ENCODE measurements at places on chromosomes 11 and 22.

DNA sequence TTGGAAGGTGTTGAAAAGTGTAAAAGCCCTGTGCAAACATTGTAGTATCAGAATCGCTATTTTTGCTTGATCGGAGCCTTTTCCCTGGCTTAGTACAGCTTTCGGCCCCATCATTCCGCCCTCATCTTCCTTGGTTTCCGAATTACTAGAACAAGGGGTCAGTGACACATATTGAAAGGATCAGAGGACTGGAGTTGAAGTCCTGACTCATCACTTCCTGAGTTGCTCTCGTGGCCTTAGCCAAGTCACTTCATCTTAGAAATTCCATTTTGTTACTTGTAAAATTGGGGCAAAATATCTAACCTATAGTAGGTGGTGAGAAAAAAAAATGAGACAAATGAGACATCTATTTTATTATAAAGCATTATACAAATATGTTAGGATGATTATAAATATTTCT lies 375.0 kb downstream of the NTM start:
- DNase-seq, result no peak

DNA sequence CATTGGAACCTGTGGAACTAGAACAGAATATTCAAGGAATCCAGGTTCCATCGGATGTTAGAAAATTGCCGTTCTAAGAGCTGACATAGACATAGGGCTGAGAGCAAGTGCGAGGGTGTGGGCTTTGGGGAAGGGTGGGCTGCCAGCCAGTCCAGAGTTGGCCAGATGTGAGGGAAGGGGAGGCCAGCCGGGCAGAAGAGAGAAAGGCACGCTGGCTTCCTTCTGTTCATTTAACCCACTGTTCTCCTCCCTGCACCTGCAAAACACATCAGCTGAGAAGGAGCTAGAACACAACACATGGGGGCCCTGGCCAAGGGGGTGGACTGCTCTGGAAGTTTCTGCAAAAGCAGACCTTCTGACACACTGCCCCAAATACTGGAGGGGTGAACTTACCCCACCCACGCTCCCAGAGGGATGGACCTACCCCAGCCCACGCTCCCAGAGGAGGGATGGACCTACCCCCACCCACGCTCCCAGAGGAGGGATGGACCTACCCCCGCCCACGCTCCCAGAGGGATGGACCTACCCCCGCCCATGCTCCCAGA lies 98.0 kb downstream of the SHANK2 start:
- DNase-seq, result no peak

DNA sequence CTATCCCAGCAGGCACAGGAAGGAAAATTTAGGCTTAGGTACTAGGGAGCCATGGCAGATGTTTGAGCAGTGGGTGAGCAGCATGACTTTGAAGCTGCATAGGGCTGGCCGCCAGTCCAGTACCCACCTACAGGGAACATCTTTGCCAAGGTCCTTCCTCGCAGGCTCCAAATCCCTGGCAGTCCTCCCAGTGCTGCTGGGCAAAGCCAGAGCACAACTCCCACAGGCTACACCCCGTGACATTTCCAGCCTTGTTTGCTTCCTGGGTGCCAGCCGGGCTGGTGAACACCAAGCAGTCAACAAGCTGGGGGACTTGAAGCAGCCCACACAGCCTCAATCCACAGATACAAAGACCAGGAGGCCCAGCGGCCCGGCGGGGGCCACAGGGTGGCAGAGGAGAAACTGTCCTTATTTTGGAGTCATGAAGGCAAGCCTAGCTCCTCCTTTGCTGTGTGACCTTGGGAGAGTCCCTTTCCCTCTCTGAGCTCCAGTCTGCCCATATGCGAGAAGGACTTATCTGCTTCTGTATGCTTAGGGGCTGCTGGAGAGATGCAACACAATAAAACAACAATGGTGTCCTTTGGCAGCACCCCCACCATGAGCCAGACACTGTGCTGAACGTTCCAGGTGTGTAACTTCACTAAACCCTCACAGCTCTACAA lies 28.0 kb downstream of the TPST2 start:
- DNase-seq, result no peak

DNA sequence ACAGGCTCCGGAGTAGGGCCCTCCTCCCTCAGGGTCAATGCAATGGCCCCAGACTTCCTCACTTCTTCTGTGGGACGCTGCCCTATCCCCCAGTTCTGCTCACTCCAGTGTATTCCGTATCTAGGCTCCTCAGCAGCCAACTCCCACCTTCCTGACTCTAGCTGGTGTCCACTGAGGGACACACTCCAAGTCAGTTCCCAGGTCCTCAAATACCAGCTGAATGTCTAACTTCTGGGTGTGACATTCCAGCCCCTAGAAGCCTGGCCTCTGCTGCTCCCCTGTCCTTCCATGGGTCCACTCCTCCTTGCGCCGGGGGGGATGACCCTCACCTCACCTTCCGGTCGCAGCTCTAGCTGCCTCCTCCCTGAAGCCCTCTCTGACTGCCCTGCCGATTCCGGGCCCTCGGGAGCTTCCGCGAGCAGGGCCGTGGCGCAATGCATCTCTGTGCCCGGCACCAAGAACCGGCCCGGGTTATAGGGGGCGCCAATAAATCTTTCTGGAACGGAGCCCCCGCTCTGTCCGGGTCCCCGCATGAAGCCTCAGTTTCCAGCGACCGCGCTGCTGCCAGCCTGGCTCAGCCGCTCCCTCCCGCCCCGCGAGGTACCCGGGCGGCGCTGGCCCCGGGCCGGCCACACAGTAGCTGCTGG lies 15.4 kb downstream of the BAD start:
- no peak for DNase-seq

DNA sequence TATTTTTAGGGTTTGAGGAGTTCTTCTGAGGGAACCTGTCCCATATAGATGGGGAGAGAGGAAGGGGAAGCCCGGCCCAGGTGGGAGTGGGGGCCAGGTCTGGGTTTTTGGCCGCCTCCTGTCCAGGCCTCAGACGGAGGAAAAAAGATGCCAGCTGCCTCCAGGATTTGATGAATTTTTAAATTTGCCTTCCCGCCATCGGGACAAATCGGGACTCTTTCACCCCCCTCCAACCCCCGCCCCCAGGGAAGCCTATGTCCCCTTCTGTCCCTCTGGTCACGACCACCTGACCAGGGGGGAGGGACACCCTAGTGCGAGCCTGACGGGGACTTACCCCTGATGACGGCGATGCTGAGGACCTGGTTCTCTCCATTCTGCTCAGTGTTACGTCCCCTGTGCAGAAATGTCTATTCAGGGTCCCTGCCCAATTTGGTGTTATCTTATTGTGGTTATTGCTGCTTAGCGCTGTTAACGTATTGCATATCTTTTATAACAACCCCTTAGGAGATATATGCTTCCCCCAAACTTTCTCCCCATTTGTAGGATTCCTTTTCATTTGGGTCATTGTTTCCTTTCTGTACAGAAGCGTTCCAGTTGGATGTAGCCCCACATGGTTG lies 115.9 kb upstream of the GRK3 start:
- peak; percentile 9 for DNase-seq

DNA sequence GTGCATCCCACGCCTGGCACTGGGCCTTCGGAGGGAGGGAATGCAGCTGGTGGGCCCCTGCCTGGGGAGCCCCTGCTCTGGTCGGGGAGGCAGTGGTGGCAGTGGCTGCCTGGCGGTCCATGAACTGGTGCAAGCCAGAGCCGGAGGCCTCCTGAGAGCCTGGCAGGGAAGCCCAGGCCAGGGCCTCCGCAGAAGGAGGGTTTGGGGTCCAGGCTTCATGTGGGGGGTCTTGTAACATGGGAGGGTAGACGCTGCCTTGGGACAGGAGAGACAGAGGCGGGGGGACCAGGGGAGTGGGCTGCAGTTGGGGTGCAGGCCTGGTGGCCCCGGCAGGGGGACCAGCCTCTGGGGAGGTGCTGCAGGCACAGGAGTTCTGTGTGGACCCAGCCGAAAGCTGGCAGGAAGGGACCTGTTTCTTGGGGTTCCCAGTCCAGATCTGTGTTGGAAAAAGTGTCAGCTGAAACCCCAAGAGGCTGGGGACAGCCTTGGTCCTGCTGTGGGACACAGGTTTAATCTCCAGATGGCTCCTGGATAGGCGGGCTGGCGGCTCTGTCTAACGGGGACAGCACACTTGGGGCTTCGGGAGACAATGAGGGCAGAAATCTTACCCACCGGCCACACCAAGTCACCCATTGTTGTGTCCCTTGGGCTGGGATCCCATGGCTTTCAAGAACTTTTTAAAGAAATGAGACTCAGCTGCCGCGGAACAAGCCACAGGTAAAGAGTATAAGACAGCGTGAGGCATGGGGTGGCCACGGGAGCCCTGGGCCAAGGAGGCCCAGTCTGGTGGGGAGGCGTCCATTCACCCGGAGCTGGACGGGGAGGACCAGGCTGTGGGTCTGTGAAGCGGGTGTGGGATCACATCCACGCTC lies 73.5 kb downstream of the KCNQ1 start:
- DNase-seq, result no peak

GRCh38 chr11:24078018-24078417 lies 418.8 kb upstream of the LUZP2 start:
- DNase-seq, result no peak

DNA sequence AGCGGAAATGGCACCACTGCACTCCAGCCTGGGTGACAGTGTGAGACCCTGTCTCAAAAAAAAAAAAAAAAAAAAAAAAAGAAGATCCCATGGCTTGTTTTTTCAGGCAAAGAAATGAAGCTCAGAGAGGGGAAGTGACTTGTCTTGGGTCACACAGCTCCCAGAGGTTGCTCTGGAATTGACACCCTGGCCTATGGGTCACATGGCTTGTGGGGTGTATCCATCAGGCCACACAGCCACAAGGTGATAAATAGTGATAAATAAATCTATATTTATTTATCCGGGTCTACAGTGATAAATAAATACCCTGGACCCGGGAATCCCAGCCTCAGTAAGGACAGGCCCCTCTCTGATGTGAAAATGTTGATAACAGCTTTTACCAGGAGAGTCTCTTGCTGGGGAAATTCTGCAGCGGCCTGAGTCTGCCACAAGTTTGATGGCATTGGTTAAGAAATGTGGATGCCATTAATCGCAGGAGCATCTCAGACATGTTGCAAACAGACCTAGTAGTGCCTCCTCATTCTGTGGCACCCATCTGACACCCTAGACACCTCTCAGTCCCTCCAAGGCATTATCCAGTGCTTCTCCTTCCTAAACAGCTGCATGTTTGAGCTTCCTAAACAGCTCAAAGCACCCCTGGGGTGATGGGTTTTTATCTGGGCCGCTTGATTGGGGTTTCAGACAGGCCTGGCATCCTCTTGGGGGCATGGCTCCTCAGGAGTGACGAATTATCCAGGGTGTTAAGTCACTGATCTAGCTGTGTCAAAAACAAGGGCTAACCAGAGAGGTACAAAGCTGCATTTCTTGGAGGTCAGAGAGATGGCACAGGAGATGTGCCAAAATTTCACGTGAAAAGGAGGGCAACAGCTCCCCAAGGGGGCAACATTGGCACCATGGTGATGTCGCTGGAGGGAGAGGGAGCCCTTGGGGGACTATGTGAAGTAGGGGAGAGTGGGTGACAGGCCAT lies 1.9 kb upstream of the EMID1 start:
- DNase-seq, result no peak

- no peak for DNase-seq
These were observed 3.6 kb downstream of the PATZ1 start for GRCh38 chr22:31342389-31343140.

GRCh38 chr11:12042215-12042676 lies 33.8 kb upstream of the DKK3 start:
- DNase-seq, result no peak

DNA sequence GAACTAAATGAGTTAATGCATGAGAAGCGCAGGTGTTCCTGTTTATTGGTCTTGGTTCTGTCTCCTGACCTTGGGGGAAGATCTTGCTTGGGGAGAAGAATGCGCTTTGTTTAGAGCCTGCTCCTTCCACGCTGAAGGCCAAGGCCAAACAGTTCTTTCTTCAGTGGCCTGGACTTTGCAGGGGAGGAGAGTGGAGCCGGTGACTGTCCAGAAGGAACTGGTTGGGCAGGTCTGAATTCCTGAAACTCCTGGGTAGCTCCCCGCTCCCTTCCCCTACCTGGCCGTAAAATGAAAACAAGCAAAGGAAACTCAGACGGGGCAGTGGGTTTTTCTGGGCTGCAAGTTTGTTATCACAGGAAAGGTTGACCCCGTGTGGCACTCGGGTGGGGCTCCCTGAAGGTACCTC lies 3.6 kb downstream of the ARHGAP8 start:
- no peak for DNase-seq

GRCh38 chr11:77063407-77063806 lies 3.4 kb upstream of the CAPN5 start:
- no peak for DNase-seq

- DNase-seq, result no peak
These were observed 188.4 kb upstream of the NAV2 start for GRCh38 chr11:19524171-19524671.

- DNase-seq, result no peak
These were observed 562 bp downstream of the ZBED4 start for GRCh38 chr22:49853981-49854831.

GRCh38 chr11:13279487-13279834 lies 1.9 kb downstream of the BMAL1 start:
- DNase-seq, result no peak

DNA sequence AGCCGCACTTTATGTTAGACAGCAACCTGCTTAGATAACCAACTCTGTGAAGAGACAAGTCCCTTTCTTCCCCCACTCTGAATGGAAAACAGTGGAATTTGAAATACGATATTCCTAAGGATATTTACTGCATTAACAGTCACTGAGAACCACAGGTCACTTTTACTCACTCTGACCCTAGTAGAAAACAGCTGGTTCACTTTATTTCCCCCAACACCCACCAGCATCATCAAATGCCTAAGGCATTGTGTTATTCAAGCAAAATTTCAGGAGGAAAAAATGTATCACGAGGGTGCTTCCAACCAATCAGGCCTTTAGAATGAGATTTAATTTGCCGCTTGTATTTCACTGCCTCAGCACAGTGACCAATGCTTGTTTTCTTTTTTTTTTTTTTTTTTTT lies 1134.1 kb upstream of the CCDC90B start:
- no peak for DNase-seq

- DNase-seq, result peak; percentile 63
These were observed 187.6 kb downstream of the TENM4 start for GRCh38 chr11:79253280-79253679.

- no peak for DNase-seq
These were observed 65.5 kb downstream of the ME3 start for GRCh38 chr11:86606836-86607481.

DNA sequence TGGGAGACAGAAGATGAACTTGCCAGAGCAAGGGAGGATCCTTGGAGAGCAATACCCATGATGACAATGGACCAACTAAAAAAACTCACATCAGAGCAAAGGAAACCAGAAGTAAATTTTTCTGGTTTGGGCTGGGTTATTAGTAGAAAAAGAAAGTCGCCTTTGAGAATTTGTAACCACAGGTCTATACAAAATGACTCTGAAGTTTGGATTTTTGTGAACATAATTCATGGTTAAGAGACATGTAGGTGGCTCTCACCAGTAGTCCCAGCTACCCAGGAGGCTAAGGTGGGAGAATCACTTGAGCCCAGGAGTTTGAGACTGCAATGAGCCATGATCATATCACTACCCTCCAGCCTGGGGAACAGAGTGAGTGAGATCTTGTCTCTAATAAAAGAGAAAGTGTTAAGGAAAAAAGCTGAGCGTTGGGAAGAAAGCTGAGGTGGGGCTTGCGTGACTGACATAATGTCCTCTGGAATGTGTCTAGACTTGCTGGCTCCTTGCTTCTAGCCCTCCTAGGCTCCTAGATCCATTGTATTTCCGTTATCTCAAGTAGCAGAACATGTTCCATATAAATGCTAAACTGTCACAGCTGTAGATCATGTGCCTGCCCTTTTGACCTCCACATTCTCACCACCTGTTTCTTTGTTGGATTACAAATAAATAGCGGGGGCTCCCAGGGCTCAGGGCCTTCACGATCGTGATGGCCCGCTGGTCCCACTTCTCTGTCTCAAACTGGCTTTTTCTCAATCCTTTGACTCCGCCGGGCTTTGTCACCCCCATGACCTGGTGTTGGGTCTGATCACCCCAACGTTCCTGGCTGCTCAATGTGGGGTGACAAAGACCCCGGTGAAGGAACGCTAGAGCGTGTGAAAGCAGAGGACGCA lies 56.2 kb upstream of the SC5D start:
- DNase-seq, result no peak
